ENCODE measurements at places on chromosomes 16 and 17.

GRCh38 chr17:13152501-13152900 is 134.7 kb upstream of the ELAC2 start:
- DNase-seq: peak; percentile 39

GRCh38 chr17:77273397-77274085 is 132.8 kb downstream of the SEC14L1 start:
- DNase-seq: peak; percentile 24

DNA sequence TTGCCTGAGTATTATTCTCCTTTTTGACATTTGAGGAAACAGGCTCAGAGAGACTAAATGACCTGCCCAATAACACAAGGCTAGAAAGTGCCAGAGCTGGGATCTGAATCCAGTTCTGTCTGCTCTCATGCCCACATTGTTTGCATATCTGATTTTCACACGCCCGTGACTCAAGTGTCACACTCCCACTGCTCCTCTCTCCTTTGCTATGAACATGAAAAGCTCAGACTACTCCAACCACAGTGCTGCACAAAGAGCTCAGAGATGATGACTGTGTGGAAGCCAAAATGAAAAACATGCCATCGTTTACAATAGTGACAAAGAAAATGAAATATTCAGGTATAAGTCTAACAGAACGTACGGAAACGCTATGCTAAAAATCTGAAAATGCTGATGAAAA is 107.9 kb downstream of the SMG6 start:
- peak; percentile 57 for DNase-seq

GRCh38 chr17:57288773-57289121 is 32.4 kb downstream of the MSI2 start:
- DNase-seq: no peak

DNA sequence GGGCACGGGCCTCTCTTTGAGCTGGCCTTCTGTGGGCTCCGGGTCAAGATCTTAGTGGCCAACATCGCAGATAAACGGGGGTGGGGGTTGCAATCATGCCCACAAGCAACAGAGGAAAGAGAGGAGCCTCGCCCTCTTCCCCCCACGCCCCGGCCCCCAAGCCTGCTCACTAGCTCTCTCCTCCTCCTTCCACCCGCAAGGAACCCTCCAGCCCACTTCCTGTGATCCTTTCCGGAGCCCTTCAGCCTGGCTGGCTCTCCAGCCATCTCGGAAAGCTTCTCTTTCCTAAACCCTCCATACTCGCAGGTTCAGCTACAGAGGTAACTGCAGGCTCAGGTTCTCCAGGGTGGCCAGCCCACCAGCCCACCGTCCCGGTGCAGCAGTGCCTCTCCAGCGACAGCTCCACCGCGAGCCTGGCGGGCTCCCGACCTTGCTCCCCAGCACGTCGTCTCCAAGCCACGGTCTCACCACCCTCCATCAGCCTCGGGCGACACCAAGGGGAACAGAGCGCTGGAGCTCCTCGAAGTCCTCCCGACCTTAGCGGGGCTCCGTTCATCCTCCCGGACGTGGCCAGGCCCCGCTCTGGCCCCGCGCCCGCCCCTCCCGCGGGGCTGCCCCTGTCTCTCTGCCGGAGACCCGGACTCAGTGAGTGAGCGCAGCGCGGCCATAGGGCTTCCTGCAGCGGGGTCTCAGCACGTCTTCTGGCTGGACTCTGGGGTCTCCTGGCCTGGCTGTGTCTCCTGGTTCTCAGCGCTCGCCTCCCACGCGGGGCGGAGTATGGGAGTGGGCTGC is 12.9 kb upstream of the ODF4 start:
- peak; percentile 39 for DNase-seq

- DNase-seq: no peak
These were observed 61.4 kb upstream of the IRX3 start for GRCh38 chr16:54347961-54348360.

GRCh38 chr16:15966836-15967546 is 17.6 kb downstream of the ABCC1 start:
- peak; percentile 70 for DNase-seq

- no peak for DNase-seq
These were observed 654 bp upstream of the SCNN1B start for GRCh38 chr16:23301251-23302044.
